Erythroblast (primary cell): ENCODE measurements at places on chromosomes 16 and 17.
A peak's percentile ranks its signal among the peaks of the same experiment; 100 is the strongest.

DNA sequence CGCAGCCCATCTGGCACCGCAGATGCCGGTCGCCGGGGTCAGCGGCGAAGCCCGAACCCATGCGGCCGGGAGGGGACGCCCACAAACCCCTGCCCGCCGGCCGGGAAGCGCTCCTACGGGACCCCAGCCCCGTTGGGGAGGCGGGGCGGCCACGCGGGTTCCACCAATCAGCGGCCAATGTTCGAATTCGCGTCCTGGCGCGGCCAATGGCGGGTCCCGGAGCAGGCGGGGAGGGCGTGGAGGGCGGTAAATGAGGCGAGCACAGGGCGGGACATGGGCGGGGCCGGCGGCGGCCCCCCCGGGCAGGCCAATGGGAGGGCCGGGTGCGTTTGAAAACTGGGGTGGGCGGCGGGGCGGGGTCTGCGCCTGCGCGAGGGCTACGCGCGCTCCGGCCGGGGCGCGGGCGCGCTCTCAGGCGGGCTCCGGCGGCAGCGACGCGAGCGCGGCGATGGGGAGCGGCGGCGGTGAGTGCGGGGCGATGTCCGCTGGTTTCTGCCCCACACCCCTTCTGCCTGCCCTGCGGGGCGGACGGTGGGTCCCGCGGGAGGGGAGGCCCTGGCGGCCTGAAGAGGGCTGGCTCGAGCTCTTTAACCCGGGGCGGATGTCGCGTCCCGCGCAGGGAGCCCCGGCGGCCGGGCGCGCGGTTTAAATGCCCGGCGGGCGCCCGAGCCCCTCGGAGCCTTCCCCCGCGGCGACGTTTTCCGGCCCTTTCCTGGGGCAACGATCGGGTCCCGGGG lies at the start of gene CCNF:
Gene CCNF (plus strand): TSS at position 414 of the 737 bp plus-strand sequence. CDS start 35 bp downstream, at position 449.
- peak; percentile 98 for DNase-seq

- DNase-seq: no peak
Measured at GRCh38 chr16:79874391-79874790, 273.9 kb upstream of the MAF start.

- no peak for DNase-seq
Measured at GRCh38 chr17:61337290-61337689, 62.4 kb upstream of the TBX2 start.

- DNase-seq: no peak
Measured at GRCh38 chr16:50114357-50115129, 38.6 kb upstream of the TENT4B start.

GRCh38 chr17:8237175-8237574 lies 10.7 kb downstream of the CTC1 start:
- DNase-seq: no peak

- DNase-seq: no peak
Measured at GRCh38 chr16:30842971-30843370, 50.9 kb downstream of the BCL7C start.
